Progenitor cell of endocrine pancreas (in vitro differentiated cells): ENCODE measurements at places on chromosomes 4 and X. TPM values are rescaled to one million over a fixed set of nuclear protein-coding genes. Genes with fewer than 3 reads are reported as not detected.
A peak's percentile ranks its signal among the peaks of the same experiment; 100 is the strongest.

GRCh38 chr4:89939546-89939945 is 44.9 kb downstream of the MMRN1 start:
- no peak overlapping the region for H3K27ac ChIP-seq
- no peaks in the 10 kb centered on the region for H3K4me1 ChIP-seq
- no peak for DNase-seq
- no peaks in the 10 kb centered on the region for H3K27me3 ChIP-seq
- H3K36me3 ChIP-seq: no peaks in the 10 kb centered on the region
- H3K4me3 ChIP-seq: no peak overlapping the region

DNA sequence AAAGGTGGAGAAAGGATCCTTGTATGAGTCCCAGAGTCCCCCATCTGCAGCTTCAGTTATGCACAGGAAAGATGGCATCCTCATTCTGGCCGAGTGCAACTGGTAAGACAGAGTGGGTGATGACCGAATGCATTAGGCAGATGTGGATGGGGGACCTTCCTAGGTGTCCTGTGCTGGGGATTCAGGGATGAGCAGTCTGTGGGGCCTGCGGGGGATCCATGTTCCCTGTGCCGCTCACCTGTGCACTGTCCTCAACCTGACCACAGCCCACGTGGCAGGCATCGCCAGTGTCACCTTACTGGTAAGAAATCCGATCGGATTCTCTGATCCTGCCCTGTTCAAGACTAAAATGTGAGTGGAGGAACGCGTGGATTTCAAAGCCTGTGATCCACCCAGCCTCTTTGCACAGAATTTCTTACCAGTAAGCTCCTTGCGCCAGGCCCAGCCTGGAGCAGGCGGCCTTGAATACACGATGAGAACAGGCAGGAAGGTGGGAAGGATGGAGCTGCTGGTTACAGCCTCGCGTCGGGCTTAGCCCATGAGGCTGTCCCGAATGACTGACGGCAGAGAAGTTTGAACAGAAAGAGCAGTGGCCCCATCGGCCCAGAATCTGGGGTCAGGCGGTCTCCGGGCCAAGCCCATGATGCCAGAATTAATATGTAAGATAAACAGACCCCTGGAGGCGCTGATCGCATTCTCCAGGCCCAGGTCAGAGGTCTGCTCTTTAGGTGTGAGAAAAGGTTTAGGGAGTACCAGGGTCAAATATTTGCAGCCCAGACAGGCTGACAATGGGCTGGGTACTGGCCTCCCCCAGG is 56.5 kb downstream of the CPZ start:
- H3K36me3 ChIP-seq: no peaks in the 10 kb centered on the region
- H3K27me3 ChIP-seq: peaks cover 19% of the 10 kb centered on the region
- no peak overlapping the region for H3K4me3 ChIP-seq
- no peak overlapping the region for H3K27ac ChIP-seq
- DNase-seq: no peak

GRCh38 chrX:13741695-13742094 is 7.1 kb downstream of the OFD1 start:
- H3K4me3 ChIP-seq: no peak overlapping the region
- no peak for DNase-seq
- H3K27me3 ChIP-seq: no peaks in the 10 kb centered on the region
- peaks cover 6% of the 10 kb centered on the region for H3K4me1 ChIP-seq
- H3K27ac ChIP-seq: peak overlapping the region; percentile 87

The PCYT1B gene
- 26.6 and 29.2 TPM in 2 replicates for total RNA-seq

The GIMD1 gene
- not detected in 2 replicates for total RNA-seq

DNA sequence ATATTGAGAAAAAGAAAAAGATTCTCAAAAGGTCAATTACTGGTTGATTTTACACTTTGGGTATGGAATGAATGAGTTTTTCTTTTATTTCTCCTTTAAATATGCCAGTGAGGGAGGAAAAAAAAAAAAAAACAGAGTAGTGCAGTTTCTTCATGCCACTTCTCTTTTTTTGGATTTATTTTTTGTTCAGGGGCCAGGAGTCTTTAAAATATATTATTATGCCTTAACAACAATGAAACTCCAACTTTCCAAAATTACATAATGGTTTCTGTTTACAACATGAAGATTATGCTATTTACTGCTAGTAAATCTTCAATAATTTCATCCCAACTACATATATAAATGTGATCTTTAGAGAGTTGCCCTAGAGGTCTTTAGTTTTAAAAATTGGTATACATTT is 31.9 kb downstream of the DTHD1 start:
- H3K4me3 ChIP-seq: no peak overlapping the region
- H3K27me3 ChIP-seq: no peaks in the 10 kb centered on the region
- no peak overlapping the region for H3K27ac ChIP-seq
- H3K4me1 ChIP-seq: no peaks in the 10 kb centered on the region
- DNase-seq: no peak

DNA sequence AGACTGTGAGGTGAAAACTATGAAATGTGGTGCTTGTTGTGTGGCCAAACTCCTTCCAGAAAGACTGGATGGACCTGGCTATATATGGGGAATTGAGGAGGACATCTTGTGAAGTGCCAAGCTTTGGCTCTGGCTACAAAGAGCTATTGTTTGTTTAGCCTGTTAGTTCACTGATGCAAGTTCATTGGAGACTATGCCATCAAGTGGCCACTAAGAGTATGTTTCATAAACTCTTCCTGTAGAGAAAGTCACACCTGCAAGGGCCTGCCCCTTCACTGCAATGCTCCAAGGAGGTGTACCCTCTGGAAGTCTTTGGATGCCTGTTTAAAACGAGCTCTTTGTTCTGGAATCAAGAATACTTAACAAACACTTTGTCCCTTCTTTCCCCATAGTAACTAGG is 382.0 kb downstream of the GABRG1 start:
- DNase-seq: no peak
- H3K4me3 ChIP-seq: no peak overlapping the region
- H3K36me3 ChIP-seq: no peaks in the 10 kb centered on the region
- H3K4me1 ChIP-seq: no peaks in the 10 kb centered on the region
- no peak overlapping the region for H3K27ac ChIP-seq

DNA sequence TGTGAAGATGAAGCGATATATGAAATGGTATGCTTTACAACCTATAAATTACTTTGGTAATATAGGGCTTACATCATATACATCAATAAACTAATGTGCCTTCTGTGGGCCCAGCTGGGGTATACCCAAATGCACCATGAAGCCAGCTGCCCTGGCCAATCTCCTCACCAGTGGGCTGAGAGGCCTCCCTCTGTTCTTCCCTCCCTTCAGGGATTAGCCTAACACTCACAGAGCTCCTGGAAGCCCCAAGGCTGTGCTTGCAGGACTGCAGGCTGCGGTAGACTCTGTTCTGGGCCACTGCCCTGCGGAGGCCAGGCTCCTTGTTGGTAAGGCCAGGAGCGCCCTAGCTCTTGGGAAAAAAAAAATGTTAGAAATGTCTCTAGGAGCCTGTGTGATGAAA is 33.9 kb downstream of the PAGE1 start:
- no peaks in the 10 kb centered on the region for H3K27me3 ChIP-seq
- peaks cover 5% of the 10 kb centered on the region for H3K4me1 ChIP-seq
- no peaks in the 10 kb centered on the region for H3K36me3 ChIP-seq
- H3K4me3 ChIP-seq: no peak overlapping the region
- DNase-seq: no peak

DNA sequence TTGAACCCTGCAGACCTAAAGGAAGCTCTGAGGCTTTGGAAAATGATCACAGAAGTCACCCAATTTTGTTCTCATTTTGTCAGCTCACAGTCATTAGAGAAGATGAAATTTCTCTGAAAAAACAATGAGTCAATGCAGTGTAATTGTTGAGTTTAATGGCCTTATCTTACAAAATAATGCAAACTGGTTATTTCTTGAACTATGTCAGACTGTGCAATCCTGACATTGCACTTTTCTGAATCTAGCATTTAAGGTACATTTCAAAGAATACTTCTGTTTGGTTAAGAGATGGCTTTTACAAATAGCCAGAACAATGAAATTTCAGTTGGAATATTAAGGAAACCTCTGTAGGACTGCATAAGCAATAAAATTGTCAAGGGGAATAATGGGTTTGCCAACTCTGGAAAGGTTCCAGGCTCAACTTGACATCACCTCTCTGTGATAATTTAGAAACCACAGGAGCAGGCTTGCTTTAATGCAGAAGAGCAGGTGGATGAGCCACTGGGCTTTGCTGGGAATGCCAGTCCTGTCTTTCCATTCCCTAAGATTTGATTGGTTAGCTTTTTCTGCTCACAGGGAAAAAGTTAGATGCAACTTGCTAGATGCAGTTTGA is 222.8 kb downstream of the FRMPD4 start:
- H3K4me1 ChIP-seq: no peaks in the 10 kb centered on the region
- no peaks in the 10 kb centered on the region for H3K27me3 ChIP-seq
- no peak for DNase-seq
- no peak overlapping the region for H3K27ac ChIP-seq

The AWAT2 gene
- total RNA-seq: not detected in 2 replicates

GRCh38 chrX:147180886-147181285 is 366.3 kb upstream of the CXorf51A start:
- no peak overlapping the region for H3K4me3 ChIP-seq
- H3K27ac ChIP-seq: no peak overlapping the region
- no peaks in the 10 kb centered on the region for H3K36me3 ChIP-seq
- H3K27me3 ChIP-seq: no peaks in the 10 kb centered on the region

DNA sequence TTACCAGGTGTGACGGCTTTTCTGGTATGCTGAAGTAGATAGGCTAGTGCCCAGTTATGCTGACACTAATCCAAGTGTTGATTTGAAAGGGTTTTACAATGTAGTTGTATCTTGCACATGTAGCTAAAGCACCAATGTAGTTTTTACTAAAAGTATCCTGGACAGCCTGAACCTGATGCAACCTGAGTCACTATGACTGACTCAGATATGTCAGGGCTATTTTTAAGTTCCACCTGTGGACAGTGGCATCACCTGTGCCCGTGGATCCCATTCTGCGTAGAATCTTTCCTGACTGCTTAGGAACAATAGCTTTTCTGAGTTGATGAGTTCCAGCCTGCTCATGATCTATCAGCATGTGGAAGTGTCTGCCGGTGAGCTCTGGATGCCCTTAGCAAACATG is 58.1 kb downstream of the CCNG2 start:
- no peak for DNase-seq
- no peak overlapping the region for H3K4me3 ChIP-seq
- no peaks in the 10 kb centered on the region for H3K36me3 ChIP-seq
- no peaks in the 10 kb centered on the region for H3K4me1 ChIP-seq
- no peaks in the 10 kb centered on the region for H3K27me3 ChIP-seq

DNA sequence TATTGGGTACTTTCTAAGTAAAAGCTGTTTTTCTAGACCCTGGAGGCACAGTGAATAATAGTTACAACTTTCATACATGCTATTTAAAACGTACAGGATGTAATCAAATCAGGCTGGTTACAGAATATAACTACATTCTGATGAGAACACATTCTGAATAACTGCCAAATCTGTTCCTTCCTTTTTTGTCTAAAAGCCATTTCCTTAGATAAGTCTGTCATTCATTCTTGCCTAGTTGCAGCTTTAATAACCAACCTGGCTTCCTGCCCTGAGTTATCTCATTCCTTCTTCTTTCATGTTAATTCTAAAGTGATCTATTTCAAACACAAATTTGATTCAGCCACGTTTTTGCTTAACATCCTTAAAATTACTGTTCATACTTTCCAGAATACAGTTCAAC is 189.7 kb upstream of the ITM2A start:
- no peaks in the 10 kb centered on the region for H3K27me3 ChIP-seq
- no peaks in the 10 kb centered on the region for H3K4me1 ChIP-seq
- H3K27ac ChIP-seq: no peak overlapping the region
- H3K4me3 ChIP-seq: no peak overlapping the region

GRCh38 chrX:13203271-13203670 is 116.6 kb downstream of the ATXN3L start:
- no peak for DNase-seq
- no peaks in the 10 kb centered on the region for H3K36me3 ChIP-seq
- no peaks in the 10 kb centered on the region for H3K27me3 ChIP-seq
- no peak overlapping the region for H3K4me3 ChIP-seq
- no peak overlapping the region for H3K27ac ChIP-seq

The COX7B2 gene
- total RNA-seq: not detected in 2 replicates

DNA sequence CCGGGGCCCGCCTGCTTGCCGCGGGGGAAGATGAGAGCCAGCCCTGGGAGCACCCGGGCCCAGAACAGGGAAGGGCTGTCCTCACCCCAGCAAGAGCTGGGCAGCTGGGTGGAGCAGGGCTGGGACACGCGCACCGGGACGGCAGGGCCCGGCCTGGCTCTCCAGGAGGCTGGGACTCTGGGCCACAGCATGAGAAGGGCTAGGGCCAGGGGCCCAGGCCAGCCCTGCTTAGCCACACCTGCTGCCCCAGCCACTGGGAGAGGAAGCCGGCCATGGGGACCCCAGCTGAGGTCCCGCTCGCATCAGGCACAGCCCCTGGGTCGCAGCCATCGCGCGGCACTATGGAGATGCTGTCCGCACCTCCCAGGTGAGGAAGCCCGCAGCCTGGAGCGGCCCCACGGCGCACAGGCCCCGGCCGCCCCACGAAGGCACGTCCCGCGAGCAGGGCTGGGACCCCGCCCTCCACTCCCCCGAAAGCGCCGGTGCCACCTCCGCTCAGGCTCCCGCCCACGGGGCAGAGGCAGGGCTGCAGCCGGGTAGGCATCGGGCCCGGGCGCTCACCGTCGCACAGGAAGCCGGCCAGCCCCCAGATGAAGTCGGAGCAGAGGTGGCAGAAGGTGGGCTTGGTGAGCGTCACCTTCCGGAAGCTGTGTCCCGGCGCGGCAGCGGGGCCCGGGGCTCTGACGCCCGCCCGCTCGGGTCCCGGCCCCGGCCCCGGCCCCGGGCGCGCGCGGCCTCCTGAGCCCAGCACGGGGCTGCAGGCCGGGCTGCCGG is 531 bp downstream of the DGKQ start:
- peaks cover 4% of the 10 kb centered on the region for H3K27me3 ChIP-seq
- no peaks in the 10 kb centered on the region for H3K36me3 ChIP-seq
- H3K4me3 ChIP-seq: peak overlapping the region; percentile 56

The CORIN gene
- 0.84 and 1.5 TPM in 2 replicates for total RNA-seq

The ATOH1 gene
- 0.36 TPM in 1 of 2 replicates, not detected in the other for total RNA-seq

DNA sequence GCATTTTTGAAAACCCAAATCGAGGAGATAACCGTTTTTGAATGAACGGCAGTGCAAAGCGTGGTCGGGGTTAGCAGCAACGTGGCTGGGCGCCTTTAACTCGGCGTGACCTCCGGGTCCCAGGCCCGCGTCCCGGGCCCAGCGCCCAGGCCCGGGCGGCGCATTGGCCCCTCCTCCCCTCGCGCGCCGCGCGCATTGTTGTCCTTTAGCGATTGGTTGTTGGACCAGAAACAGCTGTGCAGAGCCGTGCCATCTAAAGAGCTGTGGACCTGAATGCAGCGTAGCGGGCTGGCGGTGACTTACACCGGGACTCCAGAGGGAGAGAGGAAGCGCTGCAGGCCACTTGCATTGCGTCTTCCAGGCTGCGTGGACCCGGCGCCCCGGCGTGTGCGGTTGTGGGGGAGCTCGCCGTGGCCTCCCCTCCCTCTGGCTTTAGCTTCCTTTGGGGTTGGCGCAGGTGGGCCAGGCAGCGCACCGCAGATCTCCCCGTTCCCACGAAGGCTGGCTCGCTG is at the start of gene STOX2:
TSS of gene STOX2 (plus strand) at position 227 of the 512 bp plus-strand sequence. CDS start 1,484 bp downstream, outside the sequence.
- peak within 1 kb of the TSS; percentile 80 for H3K4me3 ChIP-seq
- peaks cover 8% of the 10 kb centered on the region for H3K4me1 ChIP-seq
- H3K27me3 ChIP-seq: peaks cover 33% of the 10 kb centered on the region
- peaks cover 3% of the 10 kb centered on the region for H3K36me3 ChIP-seq
- H3K27ac ChIP-seq: peak within 1 kb of the TSS; percentile 42
- DNase-seq: peak; percentile 64
